ENCODE measurements at places on chromosomes 16 and 17. TPM values are rescaled to one million over a fixed set of nuclear protein-coding genes. Genes with fewer than 3 reads are reported as not detected.

The TBC1D3E gene
- total RNA-seq, result not detected

The CHCT1 gene
- total RNA-seq, result not detected

The SDK2 gene
- total RNA-seq, result under 0.01 TPM

The CCL2 gene
- 14.7 TPM for total RNA-seq

The SLC5A10 gene
- not detected for total RNA-seq

The CORO1A gene
- 4.3 TPM for total RNA-seq

The LLGL1 gene
- 50.5 TPM for total RNA-seq

The ZNF629 gene
- total RNA-seq, result 13.8 TPM

The NXPH3 gene
- total RNA-seq, result 3.0 TPM

The ST6GALNAC2 gene
- 1.7 TPM for total RNA-seq

The HSD11B2 gene
- not detected for total RNA-seq

The CCDC78 gene
- 0.29 TPM for total RNA-seq

The HYDIN gene
- not detected for total RNA-seq

The RNF222 gene
- not detected for total RNA-seq

The C16orf92 gene
- total RNA-seq, result not detected

The CCL5 gene
- total RNA-seq, result not detected

The SDR42E2 gene
- total RNA-seq, result not detected

The LLGL2 gene
- 0.89 TPM for total RNA-seq

The MEOX1 gene
- total RNA-seq, result not detected

The ITGAL gene
- not detected for total RNA-seq

The RHBDF1 gene
- total RNA-seq, result 70.3 TPM

The ZFP1 gene
- total RNA-seq, result 4.3 TPM

The SLC47A2 gene
- total RNA-seq, result not detected

The THRA gene
- 33.7 TPM for total RNA-seq

The ACOX1 gene
- total RNA-seq, result 35.6 TPM

The KRTAP9-8 gene
- not detected for total RNA-seq

The SYNGR3 gene
- total RNA-seq, result 1.1 TPM

The PIRT gene
- total RNA-seq, result not detected

The IQCK gene
- 17.9 TPM for total RNA-seq

The CPHXL2 gene
- total RNA-seq, result not detected

The CX3CL1 gene
- total RNA-seq, result 8.4 TPM

The RAB26 gene
- 1.4 TPM for total RNA-seq

The RIPOR1 gene
- total RNA-seq, result 37.5 TPM

The AANAT gene
- not detected for total RNA-seq

The DHX58 gene
- total RNA-seq, result 9.9 TPM

The SPEM1 gene
- not detected for total RNA-seq

The ANKRD40CL gene
- total RNA-seq, result not detected

The NAGS gene
- total RNA-seq, result 10.8 TPM

The SLX4 gene
- total RNA-seq, result 6.1 TPM

The ACAP1 gene
- 2.3 TPM for total RNA-seq

The TM4SF5 gene
- total RNA-seq, result not detected

The KCNG4 gene
- not detected for total RNA-seq

The SLC16A5 gene
- total RNA-seq, result 12.1 TPM

The OR4D1 gene
- total RNA-seq, result not detected

The NUTF2 gene
- 103 TPM for total RNA-seq

The HOXB3 gene
- total RNA-seq, result 5.5 TPM

The PLEKHH3 gene
- 20.5 TPM for total RNA-seq

Measured in myometrial cell (primary cell).